Karpas-422 (cell line): ENCODE measurements at places on chromosomes 3 and 15. TPM values are rescaled to one million over a fixed set of nuclear protein-coding genes. Genes with fewer than 3 reads are reported as not detected.

The MAN2A2 gene
- 27.4 and 60.8 TPM in 2 replicates for total RNA-seq

The CALML4 gene
- 3.0 and 7.0 TPM in 2 replicates for total RNA-seq

The CA12 gene
- total RNA-seq, result not detected in 2 replicates

The FBXO40 gene
- total RNA-seq, result not detected in 2 replicates

The NRROS gene
- total RNA-seq, result 0.52 and 1.0 TPM in 2 replicates

The SEMA3B gene
- total RNA-seq, result 0.15 and 0.29 TPM in 2 replicates

The SST gene
- total RNA-seq, result not detected in 2 replicates

The FBXL2 gene
- not detected in 2 replicates for total RNA-seq

The FETUB gene
- total RNA-seq, result not detected in 2 replicates

The GPR62 gene
- total RNA-seq, result not detected in 2 replicates

The STRIT1 gene
- not detected in 2 replicates for total RNA-seq

The GASK1A gene
- total RNA-seq, result 6.4 and 8.1 TPM in 2 replicates

The SPINK8 gene
- total RNA-seq, result not detected in 2 replicates

The NTRK3 gene
- total RNA-seq, result 0.04 and 0.11 TPM in 2 replicates

The AQR gene
- 27.1 and 51.4 TPM in 2 replicates for total RNA-seq

The SAMD7 gene
- not detected in 2 replicates for total RNA-seq

The TMCC1 gene
- 14.1 and 23.0 TPM in 2 replicates for total RNA-seq

The VGLL3 gene
- not detected in 2 replicates for total RNA-seq

The WDR49 gene
- total RNA-seq, result 0.58 TPM in 1 of 2 replicates, not detected in the other

The CNTN6 gene
- total RNA-seq, result not detected in 2 replicates

The GOLGA8S gene
- not detected in 2 replicates for total RNA-seq

The DZIP1L gene
- total RNA-seq, result not detected in 2 replicates

The LMAN1L gene
- 3.3 and 4.3 TPM in 2 replicates for total RNA-seq

The GP5 gene
- total RNA-seq, result not detected in 2 replicates

The MKRN3 gene
- 10.5 and 17.2 TPM in 2 replicates for total RNA-seq

The LOXL1 gene
- not detected in 2 replicates for total RNA-seq

The WDR72 gene
- not detected in 2 replicates for total RNA-seq

The A4GNT gene
- total RNA-seq, result not detected in 2 replicates
